HS-5 (cell line): ENCODE measurements at places on chromosomes 6 and 20.

DNA sequence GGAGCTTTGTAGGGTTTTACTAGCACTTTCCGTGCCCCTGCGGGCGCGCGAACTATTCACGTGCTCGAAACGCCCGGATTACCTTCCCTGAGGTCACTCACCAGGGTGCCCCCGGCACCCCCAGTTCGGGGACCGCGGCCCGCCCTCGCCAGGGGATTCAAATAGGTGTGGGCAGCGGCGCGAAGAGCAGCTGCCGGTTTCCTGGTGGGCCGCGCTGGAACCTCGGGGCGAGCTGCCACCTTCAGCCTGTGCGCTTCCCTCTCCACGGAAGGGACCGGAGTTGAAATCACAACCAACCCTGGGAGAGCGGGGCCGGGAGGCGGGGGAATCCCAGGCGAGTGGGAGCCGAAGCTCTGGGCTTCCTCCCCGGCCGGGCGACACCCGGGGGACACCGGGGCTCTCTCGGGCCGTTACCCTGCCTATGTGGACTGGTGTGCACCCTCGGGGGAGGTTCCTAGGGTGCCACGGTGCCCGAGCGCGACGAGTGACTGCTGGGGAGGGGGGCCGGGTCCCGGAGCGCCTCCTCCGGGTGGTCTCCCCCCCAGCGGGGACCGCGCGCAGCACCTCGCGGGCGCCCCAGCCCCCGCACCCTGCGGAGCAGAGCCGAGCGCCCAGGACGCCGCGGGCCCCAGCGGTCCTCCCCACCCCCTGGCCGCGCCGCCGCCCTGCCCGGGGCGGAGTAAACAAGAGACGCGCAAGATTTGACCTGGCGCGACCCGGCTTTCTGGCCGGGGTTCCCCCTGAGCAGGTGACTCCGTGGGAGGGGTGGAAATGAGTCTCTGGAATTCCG, 2.1 kb upstream of the HIVEP2 start:
- DNase-seq: no peak

- no peak for DNase-seq
Measured at GRCh38 chr20:50215926-50216325, 25.3 kb downstream of the CEBPB start.

DNA sequence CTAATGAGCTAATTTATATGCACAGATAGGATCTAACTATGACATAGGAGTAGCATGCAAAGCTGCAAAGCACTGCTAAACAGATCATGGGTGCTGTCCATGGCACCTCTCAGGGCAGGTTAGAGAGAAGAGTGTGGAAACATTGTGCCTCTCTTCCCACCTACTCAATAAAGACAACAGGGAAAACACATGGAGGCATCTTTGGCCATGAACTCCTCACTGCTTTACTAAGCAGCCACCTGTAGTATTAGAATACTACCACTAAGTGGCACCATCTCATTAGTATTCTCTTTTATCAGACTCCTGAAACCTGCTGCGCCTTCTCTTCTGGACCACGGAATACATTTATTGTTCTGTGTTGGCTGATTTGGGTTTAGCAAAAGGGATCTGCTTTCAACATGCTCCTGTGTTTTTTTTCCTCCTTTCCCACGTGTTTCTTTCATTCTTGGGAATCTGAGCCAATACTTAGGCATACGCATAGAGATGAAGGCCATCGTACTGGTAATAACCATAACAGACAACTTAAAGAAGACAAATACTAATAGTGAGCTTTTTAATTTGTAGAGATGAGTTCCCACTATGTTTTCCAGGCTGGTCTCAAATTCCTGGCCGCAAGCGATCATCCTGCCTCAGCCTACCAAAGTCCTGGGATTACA, 9.4 kb upstream of the HDDC2 start:
- DNase-seq: peak; percentile 36

DNA sequence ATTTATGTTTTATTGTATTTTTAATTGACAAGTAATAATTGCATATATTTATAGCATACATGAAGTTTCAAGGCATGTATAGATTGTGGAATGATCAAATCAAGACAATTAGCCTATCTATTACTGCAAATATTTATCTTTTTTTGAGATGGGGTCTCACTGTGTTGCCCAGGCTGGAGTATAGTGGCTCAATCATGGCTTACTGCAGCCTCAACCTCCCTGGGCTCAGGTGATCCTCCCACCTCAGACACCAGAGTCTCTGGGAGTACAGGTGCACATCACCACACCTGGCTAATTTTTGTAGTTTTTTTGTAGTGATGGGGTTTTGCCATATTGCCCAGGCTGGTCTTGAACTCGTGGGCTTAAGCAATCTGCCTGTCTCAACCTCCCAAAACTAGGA, 16.2 kb upstream of the FUCA2 start:
- DNase-seq: no peak

DNA sequence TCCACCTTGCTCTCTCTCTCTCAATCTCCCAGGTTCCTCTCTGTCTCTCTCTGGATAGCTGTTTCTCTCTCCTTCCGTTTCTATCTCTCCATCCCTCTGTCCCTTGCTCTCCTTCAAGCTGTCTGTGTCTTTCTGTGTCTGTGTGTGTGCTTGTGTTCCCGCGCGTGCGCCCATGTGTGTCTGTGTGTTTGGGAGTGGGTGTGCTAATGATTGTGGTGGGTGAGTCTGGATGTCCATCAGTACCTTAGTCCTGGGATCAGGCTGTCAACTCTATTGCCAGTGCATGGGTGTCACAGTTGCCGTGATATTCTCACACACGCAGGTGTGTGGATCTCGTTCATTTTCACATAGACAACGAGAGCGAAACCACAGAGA, 1380.6 kb upstream of the DEFB115 start:
- no peak for DNase-seq

GRCh38 chr20:33147299-33147698, 20.7 kb upstream of the BPIFA2 start:
- DNase-seq: no peak

GRCh38 chr6:157265635-157266034, 57.7 kb downstream of the TMEM242 start:
- DNase-seq: no peak

- DNase-seq: no peak
Measured at GRCh38 chr6:4178737-4179333, 43.5 kb upstream of the ECI2 start.

GRCh38 chr6:133895573-133896343, 6.8 kb downstream of the TCF21 start:
- DNase-seq: no peak

GRCh38 chr6:148747145-148747470, 278 bp downstream of the UST start:
- no peak for DNase-seq

GRCh38 chr6:62045502-62045901, 240.5 kb downstream of the KHDRBS2 start:
- DNase-seq: no peak

DNA sequence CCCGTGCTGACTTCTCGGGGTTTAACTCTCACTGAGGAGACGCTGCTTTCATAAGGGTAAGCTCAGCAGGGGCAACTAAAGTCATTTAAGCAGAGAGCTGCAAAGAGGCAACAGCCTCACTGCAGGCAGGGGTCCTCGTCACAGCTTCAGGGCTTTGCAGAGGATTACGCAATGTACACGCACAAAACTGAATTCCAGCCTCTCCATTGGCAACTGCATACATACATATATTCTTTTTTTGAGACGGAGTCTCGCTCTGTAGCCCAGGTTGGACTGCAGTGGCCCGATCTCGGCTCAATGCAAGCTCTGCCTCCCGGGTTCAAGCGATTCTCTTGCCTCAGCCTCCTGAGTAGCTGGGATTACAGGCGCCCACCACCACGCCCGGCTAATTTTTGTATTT, 2.4 kb downstream of the GMEB2 start:
- no peak for DNase-seq

DNA sequence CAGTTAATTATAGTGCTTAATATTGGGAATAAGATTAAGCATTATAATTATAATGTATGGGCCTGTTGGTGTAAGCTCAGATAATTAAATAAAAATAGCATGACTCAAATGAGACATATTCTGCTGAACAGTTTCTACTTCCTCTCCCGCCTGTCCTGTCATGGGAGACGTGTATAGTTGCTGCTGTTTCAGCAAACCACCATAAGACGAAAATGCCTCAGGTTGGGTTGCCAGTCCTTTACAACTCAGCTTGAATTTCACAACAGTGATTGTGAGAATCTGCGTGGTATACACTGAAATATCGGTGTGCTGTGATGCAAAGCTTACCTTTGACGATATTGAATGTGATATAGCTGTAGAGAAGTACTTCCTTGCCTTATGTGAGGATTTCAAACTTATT, 99.5 kb downstream of the POPDC3 start:
- DNase-seq: no peak

DNA sequence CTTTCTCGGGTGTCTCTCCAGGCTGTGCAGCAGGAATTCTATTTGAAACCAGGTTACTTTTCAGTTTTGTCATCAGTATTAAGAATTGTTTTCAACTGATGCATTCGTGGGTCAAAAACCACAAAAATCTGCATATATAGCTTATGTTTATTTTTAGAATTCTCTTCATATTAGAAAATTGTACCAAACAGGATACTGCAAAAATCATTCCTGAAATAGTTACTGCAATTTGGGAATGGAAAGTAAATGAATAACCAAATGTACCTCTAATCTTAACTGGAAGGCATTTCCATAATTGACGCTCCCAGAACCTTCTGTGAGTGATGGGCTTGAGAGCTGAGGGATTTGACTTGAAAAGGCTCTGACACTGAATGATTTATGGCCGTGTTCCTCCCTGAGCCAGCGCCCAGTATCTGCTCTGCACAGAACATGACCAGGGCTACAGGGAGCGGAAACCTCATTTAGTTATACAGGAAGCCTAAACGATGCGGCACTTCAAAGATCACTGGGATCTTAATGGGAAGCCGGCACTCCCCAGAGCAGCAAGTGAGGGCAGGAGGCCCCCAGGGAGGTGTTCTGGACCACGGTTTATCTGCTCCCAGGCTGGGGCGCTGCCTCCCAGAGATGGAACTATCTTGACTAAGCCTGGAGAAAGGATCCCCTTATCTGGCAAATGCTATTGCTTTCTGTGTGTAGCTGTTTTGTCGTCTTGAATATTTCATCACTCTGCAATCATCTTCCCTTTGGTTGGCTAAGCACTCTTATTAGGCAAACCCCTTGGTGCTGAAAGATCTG, 446.0 kb downstream of the QKI start:
- peak; percentile 29 for DNase-seq

GRCh38 chr20:9081423-9081966, 12.6 kb downstream of the PLCB4 start:
- no peak for DNase-seq

- DNase-seq: peak; percentile 84
Measured at GRCh38 chr6:156780102-156780641, 3.0 kb downstream of the ARID1B start.

DNA sequence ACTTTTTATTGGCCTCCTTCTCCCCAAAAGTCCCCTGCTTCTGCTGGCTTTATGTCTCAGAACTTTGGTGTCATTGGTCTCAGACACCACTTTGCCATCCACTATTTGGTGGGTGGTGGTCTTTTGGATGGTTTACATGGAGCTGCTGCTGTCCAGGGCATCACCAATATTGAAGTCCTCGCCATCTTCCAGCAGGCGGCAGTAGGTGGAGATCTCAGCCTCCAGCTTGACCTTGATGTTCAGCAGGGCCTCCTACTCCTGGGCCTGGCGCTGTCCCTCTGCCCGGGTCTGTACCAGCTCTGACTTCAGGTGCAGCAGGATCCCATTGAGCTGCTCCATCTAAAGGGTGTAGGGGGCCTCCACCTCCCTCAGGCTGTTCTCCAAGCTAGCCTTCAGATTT, 148.4 kb upstream of the FOXA2 start:
- no peak for DNase-seq

DNA sequence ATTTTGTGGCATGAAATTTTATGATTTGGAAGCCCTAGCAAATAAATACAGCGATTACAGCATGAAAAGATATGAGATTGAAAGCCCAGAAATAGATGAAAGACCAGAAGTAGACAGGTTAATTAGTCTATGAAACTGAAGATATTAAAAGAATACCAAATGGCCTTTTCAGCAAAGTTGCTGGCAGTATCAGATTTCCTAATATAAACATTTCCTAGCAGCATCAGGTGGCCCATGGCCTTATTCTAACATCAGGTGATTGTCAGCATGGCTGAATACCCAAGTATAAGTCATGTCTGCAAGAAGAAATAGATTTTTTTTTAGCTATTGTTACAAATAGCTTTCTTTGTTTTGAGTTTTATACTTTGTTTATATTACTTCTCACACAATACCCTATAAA, 93.2 kb downstream of the CLVS2 start:
- DNase-seq: no peak

DNA sequence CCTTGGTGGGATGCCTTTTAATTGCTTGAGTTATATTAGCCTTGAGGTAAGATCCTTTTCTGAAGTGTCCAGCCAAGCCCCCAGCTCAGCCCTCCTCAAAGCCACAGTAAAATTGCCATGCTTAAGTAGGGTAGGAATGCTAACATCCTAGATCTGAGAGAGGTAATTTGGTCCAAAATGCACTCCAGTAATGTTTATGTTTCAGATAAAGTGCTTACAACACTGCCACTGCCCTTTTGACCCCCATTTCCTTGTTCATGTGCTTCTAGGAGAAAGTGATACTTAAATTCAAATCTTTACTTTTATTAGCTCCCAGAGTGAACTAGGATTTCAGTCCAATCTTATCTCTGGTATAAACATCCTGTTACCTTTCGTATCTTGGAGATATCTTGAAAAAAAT, 318.0 kb downstream of the BMP2 start:
- DNase-seq: no peak

GRCh38 chr6:154187714-154188113, 148.7 kb downstream of the OPRM1 start:
- DNase-seq: no peak

GRCh38 chr6:43442935-43443334, 12.4 kb downstream of the DLK2 start:
- DNase-seq: no peak

- no peak for DNase-seq
Measured at GRCh38 chr20:32463642-32464400, 105.7 kb downstream of the ASXL1 start.

DNA sequence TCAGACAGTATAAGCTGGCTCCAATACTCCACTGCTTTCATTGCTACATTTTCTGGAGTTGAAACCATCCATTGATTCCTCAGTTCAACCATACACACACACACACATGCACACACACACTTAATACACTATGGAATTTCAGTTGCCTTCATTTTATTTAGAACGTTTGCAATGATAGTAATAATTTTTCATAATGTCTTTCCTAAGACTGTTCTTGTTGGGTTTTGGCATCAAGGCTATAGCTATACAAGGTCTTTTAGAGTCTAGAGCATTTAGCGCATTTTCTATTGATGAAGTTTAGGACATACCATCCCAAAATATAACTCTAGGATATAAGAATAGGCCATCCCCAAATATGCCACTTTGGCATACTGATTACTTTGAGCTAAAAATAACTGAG, 15.5 kb upstream of the TPD52L1 start:
- DNase-seq: no peak

GRCh38 chr6:89887452-89888137, 6.7 kb upstream of the GJA10 start:
- no peak for DNase-seq
